Activated CD4-positive, alpha-beta T cell treated with anti-CD3 and anti-CD28 coated beads, Interleukin-2, amount 50 U/mL, for 4 hours (primary cell): ENCODE measurements at places on chromosomes 13 and 19.

- DNase-seq, result no peak
These were observed 13.0 kb downstream of the OR7A5 start for GRCh38 chr19:14821937-14822336.

DNA sequence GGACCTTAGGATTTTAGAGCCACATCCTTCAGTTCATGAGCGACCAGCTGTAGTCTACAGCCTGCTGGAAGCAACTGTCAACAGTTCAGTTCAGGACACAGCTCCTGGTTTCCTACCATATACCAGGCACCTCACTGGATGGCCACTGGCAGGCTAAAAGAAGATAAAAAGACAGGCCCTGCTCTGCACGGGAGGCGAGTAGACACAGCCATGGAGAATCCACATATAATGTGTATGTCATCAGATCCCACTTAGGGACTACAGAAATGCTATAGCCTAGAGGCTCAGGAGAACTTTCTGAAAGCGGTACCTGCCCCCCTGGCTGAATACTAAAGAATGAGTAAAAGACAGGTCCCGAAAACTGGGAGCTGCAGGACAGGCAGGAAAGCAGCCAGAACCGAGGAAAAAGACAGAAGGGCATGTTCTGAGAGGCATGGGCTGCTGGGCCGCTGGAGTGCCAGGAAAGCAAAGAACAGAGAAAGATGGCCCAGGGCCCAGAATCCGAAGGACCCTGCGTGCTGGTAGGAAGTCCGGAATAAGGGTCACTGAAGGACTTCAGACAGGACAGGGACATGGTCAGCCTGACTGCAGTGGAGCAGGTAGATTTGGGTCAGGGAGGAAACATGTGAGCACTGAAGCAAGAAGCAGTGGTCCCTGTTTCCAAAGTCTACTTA, 23.5 kb downstream of the DZIP1 start:
- no peak for DNase-seq

- no peak for DNase-seq
These were observed 471.9 kb downstream of the KCTD12 start for GRCh38 chr13:76414320-76414719.

GRCh38 chr13:107817647-107818287, 397.6 kb downstream of the LIG4 start:
- DNase-seq, result no peak

GRCh38 chr19:42553292-42554045, 25.2 kb upstream of the CEACAM1 start:
- no peak for DNase-seq

GRCh38 chr13:67844574-67844973, 614.4 kb upstream of the PCDH9 start:
- DNase-seq, result no peak

DNA sequence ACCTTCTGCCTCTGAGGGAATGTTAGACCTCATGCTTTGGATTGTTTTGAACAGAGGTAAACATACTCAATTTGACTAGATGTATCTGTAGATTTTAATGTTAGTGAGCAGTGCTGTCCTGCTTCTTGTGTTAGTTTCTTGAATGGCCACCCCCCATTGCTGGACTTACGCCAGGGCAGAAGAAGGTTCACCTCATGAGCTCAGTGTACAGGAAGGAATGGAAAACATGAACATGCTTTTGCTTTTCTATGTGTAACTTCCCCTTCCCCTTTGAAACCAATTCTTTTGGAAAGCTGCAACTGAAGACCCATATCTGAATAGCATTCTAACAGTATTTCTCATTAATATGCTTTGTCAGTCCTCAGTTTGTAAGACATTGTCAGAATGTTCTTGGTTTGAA, 32.3 kb downstream of the WASF3 start:
- no peak for DNase-seq

- DNase-seq, result no peak
These were observed 198.4 kb downstream of the DLEU7 start for GRCh38 chr13:50645092-50645491.

DNA sequence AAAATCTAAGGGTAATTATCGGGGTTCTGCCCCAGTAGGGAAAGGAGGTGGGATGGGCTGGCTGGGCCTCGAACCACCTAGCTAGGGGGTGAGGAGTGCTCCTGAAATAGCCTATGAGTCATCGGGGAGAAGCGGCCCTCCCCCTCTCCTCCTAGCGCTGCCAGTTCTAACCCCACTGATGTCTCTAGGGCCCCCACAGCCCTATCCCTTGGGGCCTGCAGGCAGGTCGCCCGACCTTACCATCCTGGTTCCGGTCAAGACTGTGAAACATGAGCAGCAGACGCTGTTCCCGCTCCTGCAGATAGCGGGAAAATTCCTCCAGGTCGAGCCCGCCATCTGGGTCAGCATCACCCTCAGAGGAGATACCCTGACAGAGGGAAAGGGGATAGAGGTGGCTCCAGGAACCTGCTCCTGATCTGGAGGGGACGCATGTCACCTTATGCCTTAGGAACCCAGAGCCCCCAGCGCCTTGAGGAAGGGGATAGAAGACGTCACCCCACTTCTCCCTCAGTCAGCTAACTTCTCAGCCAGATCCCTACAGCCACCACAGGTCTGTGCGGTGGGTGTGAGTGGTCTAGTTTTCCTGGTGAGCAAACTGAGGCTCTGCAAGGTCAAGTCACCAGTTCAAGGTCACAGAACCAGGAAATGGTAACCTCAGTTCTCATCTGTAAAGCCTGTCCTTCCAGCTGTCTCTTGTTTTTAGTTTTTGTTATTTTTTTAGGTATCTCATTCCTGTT, 1.5 kb downstream of the SLC25A23 start:
- no peak for DNase-seq

- no peak for DNase-seq
These were observed 10.4 kb downstream of the ZNF93 start for GRCh38 chr19:19911150-19911549.

DNA sequence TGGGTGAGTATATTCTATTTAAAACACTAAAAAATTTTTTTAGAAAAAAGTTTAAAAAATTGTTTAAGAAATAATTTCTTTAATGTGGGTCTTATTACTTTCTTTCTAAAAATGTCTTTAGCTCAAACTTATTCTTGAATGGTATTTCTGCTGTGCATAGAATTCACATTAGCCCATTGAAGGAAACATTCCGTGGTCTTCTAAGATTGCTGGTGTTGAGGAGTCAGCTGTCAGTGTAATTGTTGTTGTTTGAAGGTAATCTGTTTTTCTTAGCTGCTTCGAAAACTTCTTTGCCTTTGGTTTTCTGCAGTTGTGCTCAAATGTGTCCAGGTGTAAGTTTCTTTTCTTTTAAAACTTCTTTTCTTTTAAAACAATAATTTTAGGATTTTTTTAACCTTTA, 85.4 kb upstream of the KLF12 start:
- no peak for DNase-seq

- DNase-seq, result no peak
These were observed 246.5 kb upstream of the ARGLU1 start for GRCh38 chr13:106814463-106814862.

DNA sequence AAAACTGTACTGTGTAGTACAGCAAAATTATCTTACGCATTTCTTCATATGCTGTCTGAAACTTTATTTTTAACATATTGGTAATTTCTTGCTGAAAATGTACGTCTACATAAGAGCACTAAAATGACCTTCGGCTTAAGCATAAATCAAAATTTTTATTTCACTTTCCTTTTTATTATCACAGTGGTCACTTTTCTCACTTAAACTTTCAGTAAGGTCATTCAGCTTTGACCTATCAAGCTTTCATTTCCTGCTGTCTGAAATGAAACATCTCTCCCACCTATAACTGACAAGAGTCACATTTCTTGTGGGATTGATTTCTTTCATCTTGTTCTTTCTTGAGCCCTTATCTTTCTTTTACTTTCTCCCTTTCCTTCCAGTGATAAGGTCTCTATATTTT, 2212.7 kb upstream of the PCDH20 start:
- no peak for DNase-seq

DNA sequence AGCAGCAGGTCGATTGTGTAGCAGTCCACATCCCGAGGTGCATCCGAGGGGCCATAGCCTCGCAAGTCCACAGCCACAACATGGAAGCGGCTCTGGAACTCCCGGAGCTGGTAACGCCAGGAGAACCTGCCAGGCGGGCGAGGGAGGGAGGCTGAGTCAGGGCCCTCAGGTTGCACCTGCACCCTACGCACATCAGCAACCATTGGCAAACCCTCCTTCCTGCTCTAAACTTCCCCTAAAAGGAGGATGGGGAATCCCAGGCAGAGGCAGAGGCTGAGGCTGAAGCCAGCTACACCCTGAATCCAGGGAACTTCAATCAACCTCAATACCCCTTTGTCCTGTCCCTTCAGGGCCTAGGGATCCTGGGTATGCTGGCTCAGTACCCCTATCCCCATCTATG, 977 bp downstream of the EPHX3 start:
- no peak for DNase-seq

DNA sequence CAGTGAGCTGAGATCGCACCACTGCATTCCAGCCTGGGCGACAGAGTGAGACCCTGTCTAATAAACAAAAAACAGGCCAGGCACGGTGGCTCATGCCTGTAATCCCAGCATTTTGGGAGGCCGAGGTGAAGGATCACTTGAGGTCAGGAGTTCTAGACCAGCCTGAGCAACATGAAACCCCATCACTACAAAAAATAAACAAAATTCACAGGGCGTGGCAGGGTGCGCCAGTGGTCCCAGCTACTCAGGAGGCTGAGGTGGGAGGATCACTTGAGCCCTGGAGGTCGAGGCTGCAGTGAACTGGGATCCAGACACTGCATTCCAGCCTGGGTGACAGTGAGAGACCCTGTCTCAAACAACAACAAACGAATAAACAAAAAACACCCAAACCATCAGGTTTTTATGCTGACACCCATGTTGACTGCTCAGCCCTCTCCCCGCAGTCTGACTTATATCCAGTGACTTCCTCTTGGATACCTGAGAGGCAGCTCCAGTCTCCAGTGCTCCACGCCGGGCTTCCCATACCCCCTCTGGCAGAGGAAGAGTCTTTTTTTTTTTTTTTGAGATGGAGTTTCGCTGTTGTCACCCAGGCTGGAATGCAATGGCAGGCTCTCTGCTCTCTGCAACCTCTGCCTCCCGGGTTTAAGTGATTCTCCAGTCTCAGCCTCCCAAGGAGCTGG, 17.7 kb downstream of the WTIP start:
- DNase-seq, result no peak

- peak; percentile 27 for DNase-seq
These were observed 979 bp downstream of the AKAP8 start for GRCh38 chr19:15378534-15379082.

- DNase-seq, result no peak
These were observed 31.5 kb downstream of the RBM26 start for GRCh38 chr13:79374578-79374977.

- DNase-seq, result no peak
These were observed 9.6 kb upstream of the FGF9 start for GRCh38 chr13:21661097-21661909.

GRCh38 chr19:29117926-29118325, 95.0 kb downstream of the UQCRFS1 start:
- no peak for DNase-seq

DNA sequence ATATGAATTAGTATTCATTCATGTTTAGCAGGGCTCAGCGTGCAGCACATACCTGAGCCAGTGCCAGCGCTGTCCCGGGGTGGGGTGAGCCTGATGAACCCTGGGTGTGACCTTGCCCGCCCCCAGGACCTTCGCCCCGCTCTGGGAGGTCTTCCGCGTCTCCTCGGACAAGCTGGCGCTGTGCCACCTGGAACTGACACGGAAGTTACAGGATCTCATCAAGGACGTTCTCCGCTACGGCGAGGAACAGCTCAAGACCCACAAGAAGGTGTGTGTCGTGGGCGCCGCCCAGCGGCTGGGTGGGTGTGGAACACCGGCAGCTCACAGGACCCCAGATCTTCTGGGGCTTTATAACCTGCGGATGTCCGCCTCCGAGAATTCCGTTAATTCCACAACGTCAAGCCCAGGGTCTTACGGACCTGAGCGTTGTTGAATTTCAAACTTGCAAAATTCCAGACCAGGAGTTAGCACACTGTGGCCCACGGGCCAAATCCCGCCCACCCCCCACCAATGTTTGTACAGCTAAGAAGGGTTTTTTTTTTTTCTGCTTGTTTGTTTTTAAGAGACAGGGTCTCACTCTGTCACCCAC, 15.4 kb downstream of the FCHO1 start:
- DNase-seq, result peak; percentile 25

DNA sequence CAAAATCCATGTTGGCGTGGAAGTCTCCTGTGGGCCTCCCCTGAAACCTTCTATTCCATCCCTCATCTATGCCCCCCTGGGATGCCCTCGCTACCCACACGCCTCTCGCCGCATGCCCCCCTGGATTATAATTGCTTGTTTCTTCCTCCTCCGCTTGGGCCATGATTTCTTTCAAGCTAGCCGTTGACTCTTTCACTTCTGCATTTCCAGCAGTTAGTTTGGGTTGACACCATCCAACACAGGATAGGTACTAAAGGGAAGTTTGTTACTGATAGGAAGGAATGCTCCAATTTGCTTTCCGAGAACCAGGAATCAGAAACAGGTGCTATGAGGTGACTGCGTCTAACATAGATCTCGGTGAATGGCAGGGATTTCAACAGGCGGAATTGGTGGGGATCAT, 7.7 kb upstream of the SLC25A15 start:
- DNase-seq, result no peak

DNA sequence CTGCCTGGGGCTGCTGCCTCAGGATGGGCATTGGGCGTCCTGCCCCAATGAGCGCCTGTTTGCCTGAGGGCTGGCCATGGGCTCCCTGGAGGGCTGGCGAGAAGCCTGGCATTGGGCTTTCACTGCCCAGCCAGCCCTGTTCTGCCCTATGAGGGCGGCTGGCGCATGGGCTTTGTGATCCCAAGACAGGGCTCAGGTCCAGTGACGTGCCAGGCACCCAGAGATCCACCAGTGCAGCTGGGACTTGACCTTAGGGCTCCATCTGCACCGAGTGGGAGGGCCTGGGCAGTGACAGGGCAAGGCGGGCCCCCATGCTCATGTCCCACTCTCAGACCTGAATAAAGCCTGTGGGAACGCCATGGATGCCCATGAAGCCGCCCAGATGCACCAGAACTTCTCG, 34.3 kb downstream of the MAU2 start:
- DNase-seq, result no peak

- no peak for DNase-seq
These were observed 339.0 kb downstream of the HS6ST3 start for GRCh38 chr13:96428911-96429310.

DNA sequence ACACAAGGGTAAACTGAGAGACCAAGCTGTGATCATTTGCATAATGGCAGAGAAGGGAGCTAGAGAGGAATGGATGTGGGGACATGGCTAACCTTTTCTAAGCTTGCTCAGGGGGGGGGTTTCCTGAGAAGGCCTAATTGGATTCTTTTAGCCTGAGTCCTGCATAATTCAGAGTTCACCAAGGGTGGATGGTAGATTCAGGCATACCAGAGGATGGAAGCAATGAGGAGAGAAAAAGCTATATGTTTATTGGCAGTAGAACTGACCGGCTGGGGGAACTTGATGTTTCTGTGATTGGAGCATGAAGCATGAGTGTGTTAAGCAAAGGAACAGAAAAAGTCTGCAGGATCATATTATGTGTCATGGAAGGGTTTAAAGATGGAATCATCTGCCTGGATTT, 65.9 kb upstream of the KLF12 start:
- no peak for DNase-seq

- DNase-seq, result no peak
These were observed 141.3 kb upstream of the FBXL3 start for GRCh38 chr13:77168237-77168636.
